Subcutaneous preadipocyte (primary cell): ENCODE measurements at places on chromosomes 3 and 15. TPM values are rescaled to one million over a fixed set of nuclear protein-coding genes. Genes with fewer than 3 reads are reported as not detected.

Gene CHRM5
- under 0.01 TPM in 1 of 2 replicates, not detected in the other for total RNA-seq

Gene DUSP7
- total RNA-seq, result 8.1 and 19.5 TPM in 2 replicates

Gene ATXN7
- 12.9 and 19.5 TPM in 2 replicates for total RNA-seq

Gene PRR20G
- not detected in 2 replicates for total RNA-seq

Gene SLC28A2
- total RNA-seq, result not detected in 2 replicates

Gene FBXW12
- total RNA-seq, result 0.20 TPM in 1 of 2 replicates, not detected in the other

Gene ADAMTSL3
- 0.20 and 0.37 TPM in 2 replicates for total RNA-seq

Gene STRA6
- total RNA-seq, result not detected in 2 replicates
